Sigmoid colon (tissue), 7 donors: ENCODE measurements at places on chromosomes 2 and 18. TPM values are rescaled to one million over a fixed set of nuclear protein-coding genes. Genes with fewer than 3 reads are reported as not detected.
A peak's percentile ranks its signal among the peaks of the same experiment; 100 is the strongest.

Gene CDH2
- total RNA-seq = 4.9 TPM

- DNase-seq = no peak
Observed at GRCh38 chr2:46386763-46387162, 89.6 kb downstream of the EPAS1 start.

Gene UGT1A1
- total RNA-seq = not detected

GRCh38 chr2:211494085-211494484, 937.7 kb downstream of the CPS1 start:
- DNase-seq = no peak

Gene DES
- total RNA-seq = 7,366 TPM

DNA sequence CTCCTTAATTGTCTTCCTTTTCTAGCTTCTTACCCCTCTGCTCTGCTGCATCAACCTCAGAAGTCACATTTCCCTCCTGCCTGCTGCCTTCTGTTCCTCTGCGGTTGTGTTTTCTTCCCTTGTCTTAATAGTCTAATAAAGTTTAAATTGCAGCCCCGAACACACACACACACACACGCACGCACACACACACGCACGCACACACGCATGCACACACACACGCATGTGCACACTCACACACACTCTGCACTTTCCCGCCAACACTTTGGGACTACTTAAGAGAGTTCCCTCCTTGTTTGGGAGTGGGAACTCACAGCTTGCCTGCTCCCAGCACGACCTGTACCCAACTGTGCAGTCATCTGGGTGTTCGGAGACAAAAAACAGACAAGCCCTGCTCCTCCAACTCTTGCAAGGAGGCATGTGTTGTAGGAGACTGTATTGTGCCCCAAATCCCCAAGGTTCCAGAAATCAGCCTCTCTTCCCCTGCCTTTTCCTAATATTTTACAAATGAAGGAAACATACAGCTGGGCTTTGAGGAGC, 99.1 kb downstream of the SETBP1 start:
- peak; percentile 81 for DNase-seq

DNA sequence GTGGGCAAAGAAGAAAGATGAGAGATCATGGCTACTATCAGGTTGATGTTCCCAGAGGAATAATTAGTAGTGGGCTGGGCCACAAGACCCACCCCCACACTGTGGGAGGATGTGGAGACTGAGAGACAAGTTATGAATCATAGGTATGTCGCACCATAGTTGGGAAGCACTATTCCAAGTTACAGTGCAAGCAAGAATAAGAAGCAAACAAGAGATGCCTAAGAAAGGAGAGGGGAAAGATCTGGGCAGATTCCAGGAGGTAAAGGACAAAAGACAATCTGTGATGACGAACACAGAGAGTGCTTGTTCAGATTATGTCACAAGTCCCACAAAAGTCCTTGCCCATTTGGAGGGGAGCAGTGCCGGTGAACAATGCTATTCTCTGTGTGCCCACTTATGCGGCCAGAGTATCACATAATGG, 56.6 kb downstream of the FAM228A start:
- no peak for DNase-seq

DNA sequence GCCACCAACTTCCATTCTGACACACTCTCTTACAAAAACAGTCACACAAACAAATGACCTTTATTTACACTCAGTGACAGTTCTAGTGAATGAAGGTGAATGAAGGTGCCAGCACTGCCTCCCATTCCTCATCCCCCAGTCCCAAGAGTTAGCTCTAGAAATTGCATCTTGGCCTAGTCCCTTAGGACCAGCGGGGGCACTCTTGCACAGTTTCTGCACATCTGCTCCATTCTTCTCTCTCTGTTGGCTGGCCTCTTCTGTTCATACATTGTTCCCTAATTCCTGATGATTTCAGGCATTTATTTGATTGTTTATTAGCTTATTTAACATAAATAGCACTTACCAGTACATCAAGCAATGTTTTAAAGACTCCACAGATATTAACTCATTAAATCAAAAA, 30.9 kb downstream of the GAREM1 start:
- no peak for DNase-seq

- DNase-seq = no peak
Observed at GRCh38 chr2:43887176-43887575, 48.4 kb downstream of the ABCG8 start.

Gene OST4
- 244 TPM for total RNA-seq

DNA sequence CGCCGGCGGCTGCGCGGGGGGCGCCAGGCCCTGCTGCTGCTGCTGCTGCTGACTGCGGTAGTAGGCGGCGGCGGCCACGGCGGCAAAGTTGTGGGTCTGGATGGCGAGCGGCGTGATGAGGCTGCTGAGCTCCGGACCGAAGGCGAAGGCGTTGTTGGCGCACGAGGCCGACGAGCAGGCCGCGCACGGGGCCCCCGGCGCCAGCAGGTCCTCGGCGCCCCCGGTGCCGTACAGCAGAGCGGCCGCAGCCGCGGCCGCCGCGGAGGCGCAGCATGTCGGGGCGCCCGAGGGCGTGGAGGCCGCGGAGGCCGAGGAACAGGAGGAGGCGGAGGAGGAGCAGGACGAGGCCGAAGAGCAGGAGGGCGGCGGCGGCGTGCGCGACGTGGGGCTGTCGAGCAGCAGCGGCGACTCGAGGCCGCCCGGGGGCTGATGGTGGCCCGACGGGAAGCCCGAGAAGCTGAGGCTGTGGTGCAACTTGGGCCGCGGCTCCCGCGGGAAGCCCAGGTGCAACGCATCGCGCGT, 1.8 kb downstream of the ZFP36L2 start:
- DNase-seq = peak; percentile 74

Gene LRP1B
- 0.81 TPM for total RNA-seq

GRCh38 chr18:61466736-61467135, 133.5 kb downstream of the CDH20 start:
- DNase-seq = no peak

Gene TBR1
- total RNA-seq = not detected

Gene EFR3B
- total RNA-seq = 1.8 TPM

GRCh38 chr18:10051877-10052631, 138.2 kb downstream of the VAPA start:
- DNase-seq = peak; percentile 96

Gene HK2
- total RNA-seq = 1.9 TPM

DNA sequence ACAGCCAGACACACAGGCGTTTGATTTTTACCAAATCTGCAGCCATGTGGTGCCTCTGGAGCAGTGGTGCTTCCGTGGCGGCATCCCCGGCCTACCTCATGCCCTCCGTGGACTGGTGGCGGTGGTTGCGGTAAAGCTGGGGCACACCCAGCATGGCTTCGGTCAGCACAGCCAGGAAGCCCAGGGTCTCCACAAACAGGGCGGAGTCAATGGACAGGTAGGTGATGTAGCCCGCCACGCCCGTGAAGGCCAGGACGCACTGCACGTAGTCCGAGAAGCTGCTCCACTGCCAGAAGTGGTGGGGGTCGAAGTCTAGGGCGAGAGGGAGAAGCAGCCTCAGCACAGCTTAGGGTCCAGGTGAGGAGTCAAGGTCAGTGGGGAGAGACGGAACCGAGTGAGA, 32.4 kb downstream of the SLC66A2 start:
- peak; percentile 64 for DNase-seq

Gene C2orf72
- total RNA-seq = not detected

GRCh38 chr2:204177977-204178522, 241.5 kb downstream of the ICOS start:
- no peak for DNase-seq
